ENCODE measurements at places on chromosomes 6 and 20.

GRCh38 chr6:160222491-160222890, 36.1 kb downstream of the SLC22A2 start:
- DNase-seq, result no peak

- no peak for DNase-seq
Measured at GRCh38 chr6:33746036-33746600, 587 bp downstream of the IP6K3 start.

GRCh38 chr6:159620947-159621346, 72.1 kb downstream of the SOD2 start:
- DNase-seq, result no peak

DNA sequence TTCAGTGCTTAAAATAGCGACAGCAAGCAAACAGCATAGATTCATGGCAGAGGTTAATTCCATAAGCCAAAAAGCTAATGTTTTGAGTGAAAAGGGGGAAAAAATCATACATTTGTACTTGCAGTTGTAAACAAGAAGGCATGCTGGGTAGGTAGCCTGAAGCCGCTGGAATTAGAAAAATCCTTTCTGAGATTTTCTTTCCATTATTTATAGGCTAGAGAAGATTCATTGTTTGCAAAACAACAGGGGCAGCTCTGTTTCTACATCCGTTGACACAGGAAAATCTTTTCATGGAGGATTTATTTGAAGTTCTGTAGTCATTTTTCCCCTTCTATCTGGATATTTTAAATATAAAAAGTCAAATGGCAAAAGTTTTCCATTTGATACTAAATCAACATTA, 843.9 kb downstream of the QKI start:
- no peak for DNase-seq

GRCh38 chr6:92864966-92865555, 554.3 kb downstream of the EPHA7 start:
- DNase-seq, result no peak

GRCh38 chr6:167579806-167580618, 246.7 kb upstream of the AFDN start:
- DNase-seq, result no peak

DNA sequence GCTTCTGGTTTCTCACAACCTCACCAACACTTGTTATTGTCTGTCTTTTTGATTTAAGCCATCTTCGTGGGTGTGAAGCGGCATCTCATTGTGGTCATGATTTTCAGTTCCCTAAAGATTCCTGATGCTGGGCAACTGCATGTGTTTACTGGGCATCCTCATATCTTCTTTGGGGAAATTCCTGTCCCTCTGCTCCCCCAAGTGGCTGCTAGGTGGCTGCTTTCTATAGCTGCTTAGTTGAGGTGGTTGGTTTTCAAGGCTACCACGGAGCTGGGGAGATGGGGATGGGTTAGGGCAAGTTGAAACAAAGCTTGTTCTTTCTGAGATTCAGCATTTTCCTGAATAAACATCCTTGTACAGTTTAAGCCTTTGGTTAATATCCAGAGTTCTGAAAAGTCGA, 403.9 kb upstream of the SULF2 start:
- DNase-seq, result peak; percentile 33

GRCh38 chr6:119034827-119035458, 43.5 kb downstream of the FAM184A start:
- DNase-seq, result no peak

DNA sequence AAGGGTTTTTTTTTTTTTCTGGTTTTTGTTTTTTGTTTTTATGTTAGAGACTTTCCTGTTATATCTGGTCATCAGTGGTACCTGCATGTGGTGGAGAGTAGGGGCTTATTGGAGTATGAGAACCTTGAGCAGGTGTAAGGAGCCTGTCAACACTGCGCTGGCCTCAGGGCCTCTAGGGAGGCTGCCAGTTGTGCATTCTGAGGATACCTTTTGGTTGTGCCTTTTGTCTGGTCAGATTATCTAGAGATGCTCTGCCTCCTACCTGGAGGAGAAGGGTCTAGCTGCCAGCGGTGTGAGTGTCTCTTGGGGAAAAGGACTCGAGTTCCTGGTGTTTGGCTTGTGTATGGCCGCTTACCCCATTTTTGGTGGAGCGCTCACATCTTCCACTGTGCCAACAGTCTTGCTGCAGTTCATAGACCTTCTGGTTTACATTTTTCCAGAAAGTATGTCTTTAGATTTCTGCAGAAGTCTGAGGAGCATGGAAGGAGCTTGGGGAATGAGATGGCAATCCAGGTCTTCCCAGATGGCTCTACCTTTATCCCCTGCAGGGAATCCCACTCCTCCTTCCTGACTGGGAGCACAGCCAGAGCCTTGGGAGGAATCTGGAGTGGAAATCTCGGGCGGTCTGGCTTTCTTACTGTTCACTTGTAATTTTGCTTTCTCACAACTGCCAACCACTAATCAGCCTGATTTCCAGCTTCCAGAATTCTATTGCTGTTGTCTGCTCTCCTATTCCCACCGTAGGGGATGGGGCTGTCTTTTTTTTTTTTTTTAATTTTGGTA, 49.9 kb downstream of the PTPN1 start:
- DNase-seq, result no peak

- no peak for DNase-seq
Measured at GRCh38 chr6:35078226-35078850, 62.8 kb downstream of the TCP11 start.

GRCh38 chr6:35343835-35344550, 1.6 kb downstream of the PPARD start:
- no peak for DNase-seq

- peak; percentile 31 for DNase-seq
Measured at GRCh38 chr6:109383438-109383940, 1.2 kb upstream of the CD164 start.

DNA sequence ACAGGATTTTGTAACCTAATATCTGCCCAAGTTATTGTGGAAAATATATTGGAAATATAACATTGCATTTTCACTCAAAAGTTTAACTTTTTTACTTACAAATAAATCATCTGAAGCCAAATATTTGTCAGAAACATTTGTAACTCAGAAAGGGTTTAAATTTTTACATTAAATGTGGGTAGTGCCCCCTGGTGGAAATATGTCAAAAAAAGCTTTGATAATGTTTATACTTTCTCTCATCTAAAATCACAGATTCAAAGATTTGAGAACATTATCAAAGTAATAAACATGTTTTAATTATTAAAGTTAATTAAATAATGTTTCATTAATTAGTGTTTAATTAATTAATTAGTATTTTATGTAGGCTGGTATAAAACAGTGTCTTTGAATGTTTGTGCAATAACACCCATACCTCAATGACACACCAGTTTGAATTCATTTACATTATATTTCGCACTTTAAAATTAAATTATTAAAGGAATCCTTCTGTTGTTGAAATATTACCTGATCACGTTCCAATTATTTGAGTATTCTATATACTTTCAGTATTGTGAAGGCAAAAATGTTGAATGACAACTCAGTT, 320.1 kb upstream of the FKBP1C start:
- peak; percentile 35 for DNase-seq

DNA sequence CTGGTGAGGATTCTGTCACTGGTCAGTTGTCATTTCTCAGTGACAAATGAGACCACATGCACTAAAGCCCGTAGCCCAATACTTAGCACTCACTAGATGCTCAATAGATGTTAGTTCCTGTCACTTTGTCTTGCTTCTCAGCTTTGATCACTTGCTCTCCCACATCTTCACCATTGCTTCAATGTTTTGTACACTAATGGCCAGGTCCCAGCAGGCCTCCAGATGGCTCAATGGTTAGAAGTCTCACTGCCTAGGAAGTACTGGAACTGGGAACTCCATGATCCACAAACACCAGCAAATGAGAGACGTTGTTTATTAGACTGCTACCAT, 502.8 kb upstream of the JARID2 start:
- no peak for DNase-seq

DNA sequence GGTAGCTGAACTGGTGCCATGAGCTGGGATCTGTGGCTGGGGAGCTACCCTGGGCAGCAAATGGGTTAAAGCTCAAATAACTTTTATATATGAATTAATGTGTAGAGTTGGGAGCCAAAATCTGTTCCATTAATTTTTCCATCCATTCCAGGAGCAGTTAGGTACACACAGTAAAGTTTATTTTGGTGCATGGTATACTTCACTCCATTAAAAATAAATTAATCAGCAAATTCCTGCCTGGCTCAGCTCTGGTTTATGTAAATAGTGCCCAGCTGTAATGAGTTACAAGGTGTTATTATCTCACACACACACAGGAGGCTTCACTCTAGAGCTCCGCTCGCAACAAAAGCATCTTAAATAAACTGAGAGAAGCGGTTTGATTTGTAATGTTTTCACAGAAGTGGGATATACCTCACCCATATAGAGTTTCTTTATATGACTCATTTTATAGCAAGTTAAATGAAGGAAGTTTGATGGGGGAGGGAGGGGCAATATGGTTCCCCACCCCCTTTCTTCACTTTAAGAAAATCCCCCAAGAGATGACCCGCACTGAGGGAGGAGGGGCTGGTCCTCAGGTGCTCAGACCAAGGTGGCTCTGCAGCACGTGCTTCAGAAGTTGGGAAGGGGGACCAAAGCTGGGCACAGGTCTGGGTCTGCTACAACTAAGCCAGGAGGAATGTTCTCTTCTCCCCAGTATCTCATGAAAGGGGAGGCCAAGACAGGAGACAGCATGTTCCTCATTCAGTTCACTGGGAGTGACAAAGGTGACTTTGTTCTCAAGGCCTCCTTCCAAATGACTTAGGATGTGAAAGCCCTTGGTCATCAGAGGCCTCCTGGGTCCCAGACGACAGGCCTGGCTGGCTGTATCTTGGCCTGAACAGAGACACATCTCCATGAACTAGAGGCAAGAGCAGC, 10.5 kb upstream of the FAM83C start:
- DNase-seq, result no peak

DNA sequence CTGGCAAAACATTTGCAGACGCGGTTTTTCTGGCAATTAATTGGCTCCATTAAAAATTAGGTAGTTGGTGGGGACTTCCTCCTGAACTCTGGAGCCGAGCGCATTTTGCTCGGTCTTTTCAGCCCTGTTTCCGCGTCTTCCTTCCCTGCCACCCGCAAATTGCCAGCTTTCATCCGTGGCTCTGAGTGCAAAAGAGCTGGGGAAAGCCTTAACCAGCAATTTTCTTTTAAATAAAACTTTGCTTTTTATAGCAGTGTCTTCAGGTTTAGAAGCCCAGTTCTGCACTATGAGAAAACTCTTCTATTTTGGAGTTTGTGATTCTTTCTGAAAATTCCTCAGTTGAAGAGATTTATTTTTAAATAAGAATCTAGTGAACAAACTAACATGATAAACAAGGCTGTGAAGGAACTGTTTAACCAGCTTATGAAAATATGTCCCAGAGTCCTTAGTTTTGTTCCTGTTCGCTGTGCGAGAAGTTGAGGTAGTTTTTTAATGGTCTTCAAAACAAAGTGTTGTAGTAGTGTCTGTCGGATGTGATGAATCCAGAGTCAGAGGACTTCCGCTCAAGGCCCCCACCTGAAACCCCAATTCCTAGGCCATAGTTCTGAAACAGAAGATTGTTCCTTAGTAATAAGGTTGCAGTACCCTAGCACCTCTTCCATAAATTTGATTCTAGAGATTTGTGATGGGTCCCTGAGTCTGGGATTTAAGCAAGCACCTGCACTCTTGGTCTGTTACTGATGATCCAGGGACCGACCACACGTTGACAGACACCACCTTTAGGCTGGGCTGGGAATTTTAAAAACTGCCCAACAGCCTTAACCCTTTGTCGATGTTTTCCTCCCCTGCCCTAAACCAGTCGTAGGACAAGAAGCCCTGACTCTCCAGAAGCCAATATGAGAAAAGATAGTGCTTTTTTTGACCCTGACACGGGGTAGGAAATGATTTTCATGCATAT, 950 bp downstream of the KCTD20 start:
- peak; percentile 48 for DNase-seq

GRCh38 chr6:26172608-26172968, 85.4 kb downstream of the HFE start:
- DNase-seq, result peak; percentile 51

DNA sequence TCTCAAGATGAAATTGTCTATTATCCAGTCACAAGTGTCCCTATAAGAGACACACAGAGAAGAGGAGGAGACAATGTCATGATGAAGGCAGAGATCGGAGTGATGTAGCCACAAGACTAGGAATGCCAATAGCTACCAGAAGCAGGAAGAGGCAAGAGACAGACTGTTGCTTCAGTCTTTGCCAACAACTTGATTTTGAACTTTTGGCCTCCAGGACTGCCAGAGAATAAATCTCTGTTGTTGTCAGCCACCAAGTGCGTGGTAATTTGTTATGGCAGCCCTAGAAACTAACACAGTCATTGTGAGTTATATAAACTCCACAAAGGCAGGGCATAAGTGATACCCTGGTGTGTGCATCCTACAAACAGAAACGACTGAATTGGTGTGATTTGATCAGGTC, 517.0 kb downstream of the BTBD3 start:
- no peak for DNase-seq

DNA sequence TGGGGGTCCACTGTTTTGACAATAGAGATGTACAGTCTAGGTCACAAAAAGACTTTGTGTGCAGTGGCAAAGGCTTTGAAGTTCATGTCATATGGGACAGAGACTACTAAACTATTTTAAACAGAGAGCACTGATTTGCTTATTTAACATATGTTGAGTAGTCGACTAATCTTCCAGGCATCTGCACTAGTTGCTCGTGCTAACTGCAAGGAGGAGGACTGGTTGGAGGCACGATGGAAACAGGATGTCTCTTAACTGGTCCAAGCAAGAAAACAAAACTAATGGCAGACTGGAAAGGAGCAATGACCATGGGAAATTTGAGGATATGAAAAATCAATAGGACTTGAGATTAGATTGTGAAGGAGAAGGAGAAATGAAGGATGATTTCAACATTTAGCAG, 28.5 kb upstream of the ERVFRD-1 start:
- no peak for DNase-seq

DNA sequence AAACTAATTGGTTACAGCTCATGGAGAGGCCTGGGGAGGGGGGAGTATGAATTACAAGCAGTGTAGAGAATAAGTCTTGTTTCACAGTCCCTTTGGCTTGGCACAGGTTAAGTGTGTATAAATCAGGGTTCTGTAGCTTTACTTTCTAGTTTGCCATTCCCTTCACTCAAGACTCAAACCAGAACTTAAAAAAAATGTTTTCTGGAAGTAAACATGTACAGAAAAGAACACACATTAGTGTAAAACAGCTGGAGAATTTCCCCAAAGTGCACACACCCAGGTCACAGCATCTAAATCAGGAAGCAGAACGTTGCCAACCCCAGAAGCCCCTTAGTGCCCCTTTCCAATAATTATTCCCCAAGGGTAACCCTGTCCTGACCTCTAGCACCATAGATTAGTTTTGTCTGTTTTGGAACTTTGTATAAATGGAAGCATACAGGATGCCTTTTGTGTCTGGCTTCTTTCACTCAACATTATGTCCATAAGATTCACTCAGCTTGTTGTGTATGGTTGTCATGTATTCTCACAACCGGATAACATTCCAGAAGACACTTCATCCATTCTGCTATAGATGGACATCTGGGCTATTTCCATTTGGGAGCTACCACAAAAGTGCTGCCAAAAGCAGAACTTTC, 33.7 kb upstream of the SCUBE3 start:
- DNase-seq, result no peak

DNA sequence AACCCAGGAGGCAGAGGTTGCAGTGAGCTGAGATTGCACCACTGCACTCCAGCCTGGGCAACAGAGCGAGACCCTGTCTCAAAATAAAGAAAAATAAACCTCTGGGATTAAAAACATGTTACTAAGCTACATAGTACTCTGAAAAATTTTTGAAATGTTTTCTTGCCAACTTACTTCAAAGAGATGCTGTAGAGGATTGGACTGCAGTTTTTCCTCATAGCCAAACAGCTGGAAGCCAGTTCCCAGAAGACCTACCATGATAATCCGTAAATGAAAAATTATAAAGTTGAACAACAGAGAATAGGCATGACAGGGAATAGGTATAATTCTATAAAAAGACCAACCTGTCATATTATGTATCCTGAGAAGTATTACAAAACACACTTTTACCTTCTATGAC, 48.0 kb downstream of the RARS2 start:
- no peak for DNase-seq

All from suppressor macrophage treated with lipopolysaccharide for 1 hour (primary cell).